ENCODE measurements at places on chromosomes 6 and 20. TPM values are rescaled to one million over a fixed set of nuclear protein-coding genes. Genes with fewer than 3 reads are reported as not detected.
A peak's percentile ranks its signal among the peaks of the same experiment; 100 is the strongest.

GRCh38 chr6:152184573-152184916, 377.1 kb downstream of the ESR1 start:
- no peak for DNase-seq
- peaks cover 65% of the 10 kb centered on the region for H3K4me1 ChIP-seq
- H3K36me3 ChIP-seq = peaks cover 7% of the 10 kb centered on the region

DNA sequence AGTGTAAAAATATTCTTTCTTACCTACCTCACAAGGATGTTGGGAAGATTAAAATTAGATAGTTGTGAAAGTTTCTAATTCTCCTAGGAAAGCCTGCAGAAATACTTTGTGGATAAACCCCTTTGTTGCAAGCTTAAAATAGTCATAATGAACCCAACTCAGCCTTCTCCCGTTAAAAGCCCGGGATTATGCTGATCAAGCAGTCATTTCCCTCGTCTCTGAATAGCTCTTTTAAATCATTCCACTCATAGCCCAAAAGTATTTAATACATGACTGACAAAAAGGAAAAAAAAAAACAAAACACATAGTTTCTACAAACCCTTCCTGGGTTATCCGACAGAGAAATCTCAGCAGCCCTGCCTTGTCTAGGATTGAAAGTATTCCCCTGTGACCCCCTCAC, 10.9 kb upstream of the METTL24 start:
- peaks cover 3% of the 10 kb centered on the region for H3K27me3 ChIP-seq
- peaks cover 20% of the 10 kb centered on the region for H3K4me1 ChIP-seq
- no peak for DNase-seq
- H3K36me3 ChIP-seq = no peaks in the 10 kb centered on the region

DNA sequence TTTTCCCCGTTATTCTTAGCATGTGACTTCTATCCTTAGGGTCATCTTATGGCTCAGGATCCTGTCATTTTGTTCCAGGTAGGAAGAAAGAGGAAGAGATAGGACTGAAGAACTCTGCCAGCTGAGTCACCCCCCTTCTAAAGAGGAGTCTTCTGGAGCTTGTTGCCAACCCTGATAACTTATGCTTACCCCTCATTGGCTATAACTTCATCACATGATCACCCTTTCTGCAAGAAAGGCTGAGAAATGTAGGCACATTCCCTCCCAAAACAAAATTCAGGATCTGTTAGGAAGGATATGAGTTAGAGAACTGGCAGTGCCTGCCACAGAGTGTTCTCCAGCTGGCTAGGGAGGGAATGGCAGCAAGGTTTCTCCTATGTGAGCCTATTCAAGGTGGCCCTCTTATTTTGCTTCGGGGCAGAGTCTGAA, 35.6 kb downstream of the ARFGEF2 start:
- peaks cover 7% of the 10 kb centered on the region for H3K4me1 ChIP-seq
- H3K27ac ChIP-seq = no peak overlapping the region
- peaks cover 26% of the 10 kb centered on the region for H3K36me3 ChIP-seq
- DNase-seq = no peak

DNA sequence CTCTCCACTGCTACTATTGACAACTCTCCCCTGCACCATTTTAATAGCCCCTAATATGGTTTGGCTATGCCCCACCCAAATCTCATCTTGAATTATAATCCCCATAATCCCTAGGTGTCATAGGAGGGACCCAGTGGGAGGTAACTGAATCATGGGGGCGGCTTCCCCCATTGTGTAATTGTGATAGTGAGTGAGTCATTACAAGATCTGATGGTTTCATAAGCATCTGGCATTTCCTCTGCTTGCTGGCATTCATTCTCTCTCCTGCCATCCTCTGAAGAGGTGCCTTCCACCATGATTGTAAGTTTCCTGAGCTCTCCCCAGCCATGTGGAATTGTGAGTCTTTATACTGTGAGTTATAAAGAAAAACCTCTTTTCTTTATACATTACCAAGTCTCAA, 74.1 kb upstream of the TCF21 start:
- H3K27ac ChIP-seq = no peak overlapping the region
- peaks cover 26% of the 10 kb centered on the region for H3K27me3 ChIP-seq
- no peak overlapping the region for H3K4me3 ChIP-seq
- H3K36me3 ChIP-seq = no peaks in the 10 kb centered on the region

GRCh38 chr6:107056796-107057195, 28.8 kb downstream of the MTRES1 start:
- peaks cover 9% of the 10 kb centered on the region for H3K4me1 ChIP-seq
- no peak overlapping the region for H3K27ac ChIP-seq
- H3K27me3 ChIP-seq = no peaks in the 10 kb centered on the region
- H3K4me3 ChIP-seq = no peak overlapping the region
- H3K36me3 ChIP-seq = no peaks in the 10 kb centered on the region

- H3K4me3 ChIP-seq = no peak overlapping the region
- DNase-seq = no peak
- no peak overlapping the region for H3K27ac ChIP-seq
- H3K4me1 ChIP-seq = peaks cover 11% of the 10 kb centered on the region
Observed at GRCh38 chr20:43983904-43984361, 69.3 kb downstream of the TOX2 start.

GRCh38 chr20:44646641-44647274, 4.7 kb downstream of the ADA start:
- no peak overlapping the region for H3K4me3 ChIP-seq
- H3K27me3 ChIP-seq = no peaks in the 10 kb centered on the region
- no peaks in the 10 kb centered on the region for H3K36me3 ChIP-seq

DNA sequence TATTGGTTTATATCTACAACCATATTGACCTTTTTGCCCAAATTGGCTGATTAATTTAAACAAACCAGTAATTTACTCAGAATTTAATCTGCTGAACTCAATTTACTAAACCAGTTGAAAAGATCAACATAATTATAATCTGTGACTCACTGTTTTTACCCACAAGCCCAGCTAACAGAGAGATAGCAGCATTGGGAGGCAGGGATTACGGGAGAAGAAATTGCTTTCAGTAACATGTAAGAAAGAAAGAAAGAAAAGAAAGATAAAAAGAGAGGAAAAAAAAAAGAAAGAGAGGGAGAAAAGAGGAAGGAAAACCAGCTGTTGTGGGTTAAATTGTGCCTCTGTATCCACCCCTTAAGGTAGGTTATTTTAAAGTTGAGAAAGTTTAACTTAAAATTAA, 13.3 kb upstream of the RHAG start:
- DNase-seq = no peak
- H3K4me1 ChIP-seq = no peaks in the 10 kb centered on the region
- no peak overlapping the region for H3K4me3 ChIP-seq
- no peak overlapping the region for H3K27ac ChIP-seq

DNA sequence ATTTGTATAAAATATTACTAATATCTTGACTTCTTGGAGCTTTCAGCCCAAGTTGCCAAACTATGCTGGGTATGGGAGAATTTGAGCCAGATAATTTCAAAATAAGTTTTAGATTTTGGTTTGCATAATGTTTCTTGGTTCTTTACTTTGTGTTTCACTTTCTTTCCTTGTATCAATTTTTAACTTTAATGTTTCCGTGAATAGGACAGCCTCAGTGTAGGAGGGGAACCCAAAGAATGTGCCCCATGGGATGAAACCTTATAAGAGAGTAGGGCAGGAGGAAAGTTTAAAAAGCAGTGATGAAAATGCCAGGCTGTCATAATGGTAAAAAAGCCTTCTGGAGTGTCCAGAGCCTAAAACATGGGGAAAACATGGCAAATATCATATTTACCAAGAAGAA, 252.4 kb upstream of the IRAK1BP1 start:
- no peaks in the 10 kb centered on the region for H3K4me1 ChIP-seq
- no peak overlapping the region for H3K27ac ChIP-seq
- H3K27me3 ChIP-seq = peaks cover 3% of the 10 kb centered on the region
- no peak for DNase-seq

DNA sequence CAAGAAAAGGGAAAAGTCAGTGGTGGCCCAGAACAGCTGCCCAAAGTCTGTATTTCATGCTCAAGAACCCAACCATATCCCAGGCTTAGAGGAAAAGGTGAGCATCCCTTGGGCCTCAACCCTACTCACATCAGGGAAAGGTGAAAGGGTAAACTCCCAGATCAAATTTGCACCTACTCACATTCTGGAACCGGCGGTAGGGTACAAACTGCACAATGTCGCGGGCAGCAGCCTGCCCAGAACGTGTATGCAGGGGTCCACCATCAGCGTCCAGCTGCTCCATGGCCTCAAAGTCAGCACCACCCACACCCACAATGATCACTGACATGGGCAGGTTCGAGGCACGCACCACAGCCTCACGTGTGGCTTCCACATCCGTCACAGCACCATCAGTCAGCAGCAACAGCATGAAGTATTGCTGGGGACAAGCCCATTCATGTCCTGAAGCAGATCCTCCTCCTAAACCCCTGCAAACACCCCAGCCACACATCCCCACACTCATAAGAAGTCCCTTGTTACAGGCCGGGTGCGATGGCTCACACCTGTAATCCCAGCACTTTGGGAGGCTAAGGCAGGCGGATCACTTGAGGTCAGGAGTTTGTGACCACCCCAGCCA, 10.9 kb downstream of the SPAG4 start:
- DNase-seq = no peak
- no peaks in the 10 kb centered on the region for H3K4me1 ChIP-seq
- H3K36me3 ChIP-seq = peaks cover 33% of the 10 kb centered on the region
- peak overlapping the region; percentile 80 for H3K27ac ChIP-seq
- H3K4me3 ChIP-seq = no peak overlapping the region

DNA sequence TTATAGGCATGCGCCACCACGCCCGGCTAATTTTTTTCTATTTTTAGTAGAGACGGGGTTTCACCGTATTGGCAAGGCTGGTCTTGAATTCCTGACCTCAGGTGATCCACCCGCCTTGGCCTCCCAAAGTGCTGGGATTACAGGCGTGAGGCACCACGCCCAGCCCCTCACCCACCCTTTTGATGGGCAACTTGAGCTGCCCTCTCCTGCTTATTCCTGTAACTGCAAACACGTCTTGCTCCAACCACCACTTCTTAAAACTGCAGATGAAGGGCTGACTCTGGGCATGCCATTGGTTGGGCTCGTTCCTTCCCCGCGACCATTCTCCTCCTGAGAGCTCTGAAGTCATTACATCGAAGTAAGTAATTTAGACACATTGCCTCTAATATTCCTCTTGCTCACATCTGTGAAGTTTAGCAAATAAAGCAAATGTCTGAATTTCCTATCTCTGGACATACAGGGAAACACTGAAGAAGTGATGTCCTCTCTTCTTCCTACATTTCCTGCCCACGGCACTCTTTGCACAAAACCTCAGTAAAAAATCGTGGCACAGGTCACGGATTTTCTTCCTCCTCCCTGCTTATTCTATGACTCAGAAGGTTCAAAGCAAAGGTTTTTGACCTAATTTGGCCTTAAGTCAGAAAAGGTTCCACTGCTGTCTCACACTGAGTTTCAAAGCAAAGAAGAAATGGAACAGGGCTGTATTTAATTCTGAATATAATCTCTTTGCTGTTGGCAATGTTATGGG, 117.5 kb downstream of the GMPR start:
- H3K4me1 ChIP-seq = no peaks in the 10 kb centered on the region
- H3K27me3 ChIP-seq = no peaks in the 10 kb centered on the region
- H3K27ac ChIP-seq = no peak overlapping the region
- H3K36me3 ChIP-seq = no peaks in the 10 kb centered on the region
- DNase-seq = no peak
- no peak overlapping the region for H3K4me3 ChIP-seq

The POPDC3 gene
- not detected for total RNA-seq

DNA sequence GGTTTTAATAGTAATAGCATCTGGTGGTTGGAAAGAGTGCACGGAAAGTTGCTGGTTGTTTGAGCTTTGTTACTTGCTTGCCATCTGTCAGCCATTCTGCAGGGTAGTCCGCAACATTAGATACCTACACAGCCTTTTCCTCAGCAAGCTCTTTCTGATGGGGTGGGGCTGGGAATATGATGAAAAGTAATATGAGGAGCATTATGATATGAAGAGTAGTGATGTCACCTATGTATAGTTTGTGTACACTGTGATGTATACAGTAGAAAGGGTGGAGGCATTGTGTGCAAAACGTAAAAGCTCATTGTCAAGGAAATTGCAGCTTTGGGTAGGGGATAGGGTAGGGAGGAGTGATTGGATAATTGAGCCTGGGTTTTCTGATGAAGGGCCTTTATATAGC, 16.1 kb downstream of the SCAF8 start:
- DNase-seq = no peak
- peaks cover 11% of the 10 kb centered on the region for H3K36me3 ChIP-seq
- H3K4me1 ChIP-seq = peaks cover 66% of the 10 kb centered on the region
- H3K27ac ChIP-seq = no peak overlapping the region
- H3K27me3 ChIP-seq = no peaks in the 10 kb centered on the region

The ADGRF1 gene
- not detected for total RNA-seq

The GHRH gene
- not detected for total RNA-seq

The PROCR gene
- 1.7 TPM for total RNA-seq

The BACH2 gene
- total RNA-seq = 75.1 TPM

GRCh38 chr20:60101201-60101890, 143.1 kb downstream of the CDH26 start:
- no peak overlapping the region for H3K27ac ChIP-seq
- DNase-seq = no peak
- peaks cover 7% of the 10 kb centered on the region for H3K27me3 ChIP-seq
- H3K36me3 ChIP-seq = no peaks in the 10 kb centered on the region

GRCh38 chr20:483815-484644, 21.7 kb upstream of the TBC1D20 start:
- no peaks in the 10 kb centered on the region for H3K27me3 ChIP-seq
- H3K36me3 ChIP-seq = peaks cover 34% of the 10 kb centered on the region
- peaks cover 13% of the 10 kb centered on the region for H3K4me1 ChIP-seq

The KLHDC3 gene
- total RNA-seq = 58.9 TPM

- H3K4me3 ChIP-seq = no peak overlapping the region
- no peak overlapping the region for H3K27ac ChIP-seq
- DNase-seq = no peak
- H3K36me3 ChIP-seq = no peaks in the 10 kb centered on the region
- H3K4me1 ChIP-seq = no peaks in the 10 kb centered on the region
Observed at GRCh38 chr6:39999006-39999867, 65.0 kb upstream of the MOCS1 start.

DNA sequence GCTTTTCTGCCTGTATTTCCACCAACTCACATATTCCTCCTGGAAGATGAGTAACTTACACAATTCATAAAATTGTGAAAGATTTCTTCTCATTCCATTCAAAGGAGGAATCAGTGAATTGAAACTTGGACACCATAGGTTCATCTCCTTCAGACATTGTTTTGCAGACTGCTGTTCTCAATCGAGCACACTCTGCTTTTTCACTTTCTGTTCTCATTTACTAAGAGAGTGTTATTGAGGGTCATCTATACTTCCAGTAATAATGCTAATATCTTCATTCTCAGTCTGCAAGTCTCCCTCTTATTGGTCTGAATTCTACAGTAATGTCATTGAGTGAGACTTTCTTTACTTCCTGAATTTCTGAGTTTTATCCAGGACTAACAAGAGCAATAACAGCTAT, 67.5 kb upstream of the FUT9 start:
- no peak overlapping the region for H3K4me3 ChIP-seq
- no peaks in the 10 kb centered on the region for H3K4me1 ChIP-seq

GRCh38 chr6:30882759-30883684, 1.3 kb upstream of the DDR1 start:
- no peaks in the 10 kb centered on the region for H3K36me3 ChIP-seq
- H3K27me3 ChIP-seq = no peaks in the 10 kb centered on the region
- H3K4me3 ChIP-seq = peak overlapping the region; percentile 58
- peak; percentile 49 for DNase-seq
